ENCODE measurements at places on chromosomes 4 and X.

DNA sequence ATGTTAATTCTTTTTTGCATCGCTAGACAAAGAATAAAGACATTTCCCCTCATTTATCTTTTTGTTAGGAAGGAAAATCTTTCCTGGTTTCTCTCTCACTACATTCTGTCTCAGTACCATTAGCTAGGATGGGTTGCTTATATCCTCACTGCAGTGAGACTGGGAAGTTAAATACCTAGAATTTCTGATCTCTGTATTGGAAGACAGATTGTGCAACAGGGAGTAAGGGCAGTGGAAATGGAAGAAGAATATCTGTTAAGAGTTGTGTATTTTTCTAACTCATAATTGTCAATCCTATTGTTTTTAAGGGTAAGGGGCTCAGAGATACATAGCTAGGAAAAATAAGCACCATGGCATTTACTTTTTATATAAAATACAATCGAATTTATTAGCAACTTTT lies 19.6 kb downstream of the PTPN13 start:
- no peaks in the 10 kb centered on the region for H3K36me3 ChIP-seq
- H3K27me3 ChIP-seq: no peaks in the 10 kb centered on the region
- no peak overlapping the region for H3K27ac ChIP-seq
- no peaks in the 10 kb centered on the region for H3K4me1 ChIP-seq
- no peak for DNase-seq
- no peak overlapping the region for H3K4me3 ChIP-seq

DNA sequence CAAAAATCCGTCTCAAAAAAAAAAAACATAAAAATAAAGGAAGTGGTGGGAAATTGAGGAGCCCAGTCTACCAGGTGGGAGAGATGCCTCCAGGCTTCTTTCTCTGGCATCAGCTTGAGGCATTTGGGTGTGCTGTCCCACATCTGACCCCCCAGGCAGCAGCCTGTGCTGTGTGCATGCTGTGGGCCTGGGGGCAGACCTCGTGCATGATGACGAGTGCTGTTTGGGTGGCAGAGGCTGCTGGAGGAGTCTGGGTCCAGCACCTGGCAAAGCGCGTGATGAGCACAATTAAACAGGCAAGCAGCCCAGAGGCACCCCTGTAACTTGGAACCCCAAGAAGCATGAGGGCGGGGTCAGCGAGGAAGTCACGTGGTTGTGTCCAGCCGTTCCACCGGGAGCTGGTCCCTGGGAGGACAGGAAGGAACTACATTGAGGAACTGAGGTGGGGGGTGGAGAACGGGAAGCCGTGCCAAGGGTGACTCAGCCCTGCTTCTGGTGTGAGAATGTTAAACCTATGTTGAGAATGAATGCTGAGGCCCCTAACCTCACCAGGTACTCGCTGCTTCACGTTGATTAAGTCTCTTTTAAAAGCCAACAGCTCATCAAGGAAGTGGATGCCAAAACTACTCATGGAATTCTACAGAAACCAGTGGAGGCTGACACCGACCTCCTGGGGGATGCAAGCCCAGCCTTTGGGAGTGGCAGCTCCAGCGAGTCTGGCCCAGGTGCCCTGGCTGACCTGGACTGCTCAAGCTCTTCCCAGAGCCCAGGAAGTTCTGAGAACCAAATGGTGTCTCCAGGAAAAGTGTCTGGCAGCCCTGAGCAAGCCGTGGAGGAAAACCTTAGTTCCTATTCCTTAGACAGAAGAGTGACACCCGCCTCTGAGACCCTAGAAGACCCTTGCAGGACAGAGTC lies 6.1 kb downstream of the TACC3 start:
- peaks cover 32% of the 10 kb centered on the region for H3K4me1 ChIP-seq
- DNase-seq: no peak
- no peak overlapping the region for H3K4me3 ChIP-seq
- H3K36me3 ChIP-seq: peaks cover 87% of the 10 kb centered on the region

DNA sequence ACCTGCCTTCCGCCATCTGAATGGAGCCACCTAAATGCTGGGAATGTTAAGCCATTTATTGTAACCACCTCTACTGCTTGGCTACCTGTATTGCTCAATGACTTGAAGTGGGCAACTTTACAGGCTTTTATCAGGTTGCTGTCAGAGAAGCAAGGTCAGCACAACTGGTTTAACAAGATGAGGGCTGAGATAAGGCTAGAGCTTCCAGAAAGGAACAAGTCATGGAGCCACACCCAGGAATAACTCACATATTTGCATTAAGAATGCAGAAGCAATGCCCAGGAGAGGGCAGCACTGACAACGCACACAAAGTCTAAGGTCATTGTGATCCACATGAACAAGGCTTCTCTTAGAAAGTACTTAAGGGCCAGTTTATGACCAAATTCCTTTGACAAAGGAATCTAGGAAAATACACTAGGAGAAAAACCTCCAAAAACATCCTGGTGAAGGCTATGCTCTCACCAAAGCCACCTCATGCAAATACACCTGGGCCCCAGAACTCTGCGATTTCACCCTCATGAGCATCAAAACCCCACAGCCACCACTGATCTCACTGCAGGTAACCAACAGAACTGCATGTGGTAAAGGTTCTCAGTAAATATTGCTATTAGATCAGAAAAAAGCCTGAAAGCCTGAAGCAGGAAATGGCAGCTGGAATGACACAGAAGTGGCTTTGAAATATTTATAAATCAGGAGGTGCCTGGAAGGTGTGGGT lies 15.0 kb upstream of the STS start:
- H3K4me1 ChIP-seq: peaks cover 22% of the 10 kb centered on the region
- no peaks in the 10 kb centered on the region for H3K27me3 ChIP-seq
- no peak overlapping the region for H3K4me3 ChIP-seq
- DNase-seq: peak; percentile 9

DNA sequence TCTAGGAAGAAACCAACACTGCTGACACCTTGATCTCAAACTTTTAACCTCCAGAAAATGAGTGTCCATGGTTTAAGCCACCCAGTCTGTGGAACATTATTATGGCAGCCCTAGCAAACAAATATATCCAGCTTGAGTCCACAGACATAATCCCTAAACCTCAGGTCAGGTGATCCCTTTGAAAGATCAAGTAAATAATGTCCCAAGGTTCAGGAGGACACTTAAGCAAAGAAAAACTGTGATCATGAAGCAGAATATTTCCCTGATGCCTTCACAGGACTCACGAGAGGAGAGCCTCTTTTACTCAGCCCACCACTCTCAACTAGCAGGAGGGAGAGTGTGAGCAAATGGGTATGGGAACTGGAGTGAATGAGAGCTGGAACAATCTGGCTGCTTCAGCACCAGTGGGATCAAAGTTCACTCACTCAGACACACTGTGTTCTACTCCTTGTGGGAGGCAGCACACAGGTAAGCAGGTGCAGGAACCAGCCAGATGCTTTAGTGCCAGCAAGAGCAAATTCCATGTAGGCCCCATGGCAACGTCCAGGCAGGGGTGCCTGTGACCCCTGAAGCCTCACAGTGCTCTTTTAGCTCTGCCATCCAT lies 608.4 kb downstream of the RAB28 start:
- no peak for DNase-seq
- no peak overlapping the region for H3K4me3 ChIP-seq
- H3K27ac ChIP-seq: no peak overlapping the region
- no peaks in the 10 kb centered on the region for H3K27me3 ChIP-seq
- H3K4me1 ChIP-seq: no peaks in the 10 kb centered on the region

- no peaks in the 10 kb centered on the region for H3K27me3 ChIP-seq
- H3K4me1 ChIP-seq: no peaks in the 10 kb centered on the region
- H3K27ac ChIP-seq: no peak overlapping the region
- H3K4me3 ChIP-seq: no peak overlapping the region
Observed at GRCh38 chrX:71941145-71941544, 30.5 kb downstream of the NHSL2 start.

- no peak overlapping the region for H3K27ac ChIP-seq
- H3K4me1 ChIP-seq: no peaks in the 10 kb centered on the region
- no peaks in the 10 kb centered on the region for H3K27me3 ChIP-seq
- peaks cover 82% of the 10 kb centered on the region for H3K36me3 ChIP-seq
Observed at GRCh38 chr4:528296-528695, 29.3 kb downstream of the PIGG start.

DNA sequence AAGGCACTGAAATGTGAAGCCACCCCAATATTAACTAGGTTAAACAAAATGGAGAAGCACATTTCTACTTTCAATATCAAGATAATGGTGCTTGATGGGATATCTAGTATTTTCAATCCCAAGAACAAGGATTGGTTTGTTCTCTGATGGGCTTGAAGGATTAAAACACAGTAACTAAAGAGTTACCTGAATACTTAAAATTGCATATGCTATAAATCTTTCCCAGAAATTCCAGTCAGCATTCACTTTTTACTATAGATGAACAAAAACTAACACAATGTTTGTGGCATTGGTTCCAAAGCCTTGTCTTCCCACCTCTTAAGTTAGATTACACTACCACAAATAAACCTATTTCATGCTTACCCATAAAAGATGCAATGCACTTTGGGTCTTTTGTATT lies 3.9 kb upstream of the PCDH10 start:
- H3K27me3 ChIP-seq: peaks cover 44% of the 10 kb centered on the region
- DNase-seq: no peak
- peaks cover 12% of the 10 kb centered on the region for H3K4me1 ChIP-seq
- H3K36me3 ChIP-seq: no peaks in the 10 kb centered on the region

DNA sequence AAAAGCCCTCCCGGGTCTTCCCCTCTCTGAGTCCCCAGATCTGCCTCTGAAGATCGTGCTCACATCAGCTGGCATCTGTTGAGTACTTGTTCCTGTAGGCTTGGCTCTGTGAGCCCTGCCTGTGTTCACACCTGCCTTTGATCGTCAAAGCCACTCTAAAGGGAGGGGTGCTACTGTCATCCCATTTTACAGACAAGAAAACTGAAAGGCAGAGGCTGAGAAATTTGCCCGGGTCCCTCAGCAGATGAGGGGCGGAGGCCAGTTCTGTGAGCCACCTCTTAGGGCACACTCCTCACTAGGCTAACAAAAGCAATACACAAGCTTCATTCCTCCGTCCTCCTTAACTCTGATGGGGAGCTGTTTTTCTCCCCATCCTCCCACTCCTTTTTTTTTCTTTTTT lies 655 bp downstream of the CYTL1 start:
- no peak overlapping the region for H3K27ac ChIP-seq
- H3K27me3 ChIP-seq: peaks cover 13% of the 10 kb centered on the region

DNA sequence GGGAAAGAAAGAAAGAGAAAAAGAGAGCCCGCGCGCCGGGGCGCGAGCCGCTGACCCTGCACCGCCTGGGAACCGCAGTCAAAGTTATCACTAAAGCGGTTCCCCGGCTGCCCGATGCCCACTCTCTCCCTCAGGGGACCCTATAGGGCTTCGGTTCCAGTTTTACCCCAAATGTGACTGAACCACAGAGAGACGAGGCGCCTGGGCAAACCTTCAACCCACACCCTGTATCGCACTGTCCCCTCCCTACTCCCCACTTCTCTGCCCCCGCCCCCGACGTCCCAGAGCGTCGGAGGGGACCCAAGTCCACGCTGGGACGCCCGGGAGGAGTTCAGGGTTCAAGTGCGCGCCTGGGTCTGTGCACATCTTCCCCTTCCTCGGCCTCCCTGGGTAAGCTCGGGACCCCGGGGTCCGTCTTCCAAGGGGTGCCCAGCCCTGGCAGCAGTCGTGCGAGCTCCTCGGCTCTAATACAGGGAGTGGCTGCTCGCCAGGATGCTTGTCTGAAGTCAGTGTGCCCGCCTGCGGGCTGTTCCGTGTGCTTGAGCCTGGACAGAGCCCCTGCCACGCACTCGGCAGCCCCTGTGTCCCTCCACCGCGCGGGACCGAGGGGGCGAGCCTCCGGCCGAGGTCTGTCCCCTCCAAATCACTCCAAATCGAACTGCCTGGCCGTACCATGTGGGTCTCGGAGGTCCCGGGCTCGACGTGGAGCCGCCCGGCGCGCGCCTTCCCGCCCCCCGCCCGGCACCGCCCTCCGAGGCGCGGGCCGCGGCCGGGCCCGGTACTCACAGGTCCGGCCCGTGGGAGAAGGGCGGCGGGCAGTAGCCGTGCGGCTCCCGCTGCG lies 960 bp downstream of the TRPC3 start:
- peaks cover 14% of the 10 kb centered on the region for H3K4me1 ChIP-seq
- no peak for DNase-seq

- no peak overlapping the region for H3K27ac ChIP-seq
- H3K4me1 ChIP-seq: no peaks in the 10 kb centered on the region
- H3K27me3 ChIP-seq: no peaks in the 10 kb centered on the region
Observed at GRCh38 chrX:115898382-115899001, 272.1 kb upstream of the AGTR2 start.

- no peak overlapping the region for H3K4me3 ChIP-seq
- H3K27me3 ChIP-seq: no peaks in the 10 kb centered on the region
- no peak overlapping the region for H3K27ac ChIP-seq
- DNase-seq: no peak
- H3K36me3 ChIP-seq: no peaks in the 10 kb centered on the region
- H3K4me1 ChIP-seq: peaks cover 23% of the 10 kb centered on the region
Observed at GRCh38 chr4:73704314-73705055, 35.9 kb upstream of the CXCL8 start.

DNA sequence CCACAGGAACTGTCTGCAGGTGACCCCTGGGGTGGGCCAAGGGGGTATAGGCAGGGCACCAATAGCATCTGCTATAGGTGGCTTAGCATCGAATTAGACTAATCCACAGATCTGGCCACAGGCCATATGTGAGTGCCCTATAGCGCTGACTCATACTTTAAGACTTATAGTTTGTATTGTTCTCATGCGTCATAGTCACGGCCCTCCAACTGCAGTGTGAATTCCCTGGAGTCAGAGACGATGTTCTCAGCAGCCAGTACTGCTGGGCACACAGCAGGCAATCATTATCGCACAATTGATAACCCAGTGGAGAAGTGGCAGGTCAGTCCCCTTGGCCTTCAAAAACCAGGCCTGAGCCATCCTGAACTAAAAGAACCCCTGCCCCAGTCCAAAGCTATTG lies 58.1 kb downstream of the ADGRG2 start:
- H3K27ac ChIP-seq: no peak overlapping the region
- no peaks in the 10 kb centered on the region for H3K4me1 ChIP-seq
- no peaks in the 10 kb centered on the region for H3K27me3 ChIP-seq
- no peak for DNase-seq

- no peak overlapping the region for H3K27ac ChIP-seq
- no peaks in the 10 kb centered on the region for H3K27me3 ChIP-seq
- H3K4me1 ChIP-seq: no peaks in the 10 kb centered on the region
- no peak for DNase-seq
- H3K36me3 ChIP-seq: no peaks in the 10 kb centered on the region
Observed at GRCh38 chr4:128295255-128295654, 7.6 kb upstream of the PGRMC2 start.

DNA sequence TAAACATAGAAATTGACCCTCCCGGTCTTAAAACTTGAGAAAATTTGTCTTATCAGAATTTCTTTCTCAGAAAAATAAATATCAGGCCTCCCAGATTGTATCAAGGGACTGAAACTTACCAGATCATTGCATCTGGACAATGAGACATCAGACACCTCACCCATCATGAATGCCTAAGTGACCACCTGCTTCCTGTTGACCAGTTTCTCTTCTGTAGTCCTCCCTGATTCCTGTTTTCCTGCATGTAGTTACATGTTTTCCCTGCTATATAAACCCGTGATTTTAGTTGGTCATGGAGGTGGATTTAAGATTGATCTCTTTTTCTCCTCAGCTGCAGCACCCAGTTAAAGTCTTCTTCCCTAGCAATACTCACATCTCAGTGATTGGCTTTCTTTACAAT lies 548.1 kb downstream of the PPP4R3C start:
- no peak overlapping the region for H3K27ac ChIP-seq
- H3K36me3 ChIP-seq: no peaks in the 10 kb centered on the region
- H3K27me3 ChIP-seq: no peaks in the 10 kb centered on the region
- no peak overlapping the region for H3K4me3 ChIP-seq

Measured in activated T-helper 2 cell treated with anti-CD3 and anti-CD28 coated beads, Interferon-gamma antibody, Interleukin-2, Interleukin-4, amounts not matched to agents 10 μg/mL and 5 μg/mL and 100 μg/mL, durations not matched to agents 14 hours and 24 hours and 36 hours (primary cell).